ENCODE measurements at places on chromosomes 4 and X.

GRCh38 chr4:183599284-183599683, 59.7 kb downstream of the RWDD4 start:
- DNase-seq, result no peak

GRCh38 chrX:138345801-138346200, 365.7 kb downstream of the FGF13 start:
- no peak for DNase-seq

GRCh38 chrX:53882331-53882730, 161.9 kb downstream of the PHF8 start:
- DNase-seq, result no peak

DNA sequence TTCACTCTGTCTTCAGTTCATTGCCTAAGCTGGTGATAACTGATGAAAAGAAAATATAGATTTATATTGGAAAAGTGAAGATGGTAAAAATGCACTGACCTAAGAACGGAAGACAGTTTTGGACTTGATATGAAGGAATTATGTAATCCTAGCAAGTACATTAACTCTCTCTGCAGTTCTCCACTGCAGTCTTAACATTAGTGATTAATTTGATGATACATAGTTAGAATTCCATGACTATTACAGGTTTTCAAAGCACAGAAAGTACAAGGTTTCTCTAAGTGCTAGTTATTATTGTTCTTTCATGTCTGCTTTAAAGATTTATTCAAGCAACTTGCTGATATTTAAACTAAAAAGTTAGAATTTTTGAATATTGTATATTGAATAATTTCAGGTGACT, 1591.7 kb upstream of the ADGRL3 start:
- no peak for DNase-seq

GRCh38 chr4:17726911-17727310, 54.5 kb downstream of the FAM184B start:
- DNase-seq, result no peak

DNA sequence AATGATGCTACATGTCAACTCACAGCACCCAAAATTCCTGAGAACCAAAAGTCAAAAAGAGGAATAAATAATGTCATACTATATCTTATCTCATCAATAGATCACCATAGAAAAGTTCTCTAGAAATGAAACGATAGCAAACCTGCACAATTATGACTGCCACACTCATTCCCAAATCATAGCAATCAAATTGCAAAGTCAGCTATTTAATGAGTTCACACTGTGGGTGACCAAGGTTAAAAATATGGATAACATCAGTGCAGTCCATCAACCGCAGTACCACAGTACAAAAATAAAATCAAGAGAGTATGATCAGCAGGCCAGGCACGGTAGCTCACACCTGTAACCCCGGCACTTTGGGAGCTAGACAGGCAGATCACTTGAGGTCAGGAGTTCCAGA, 62.3 kb downstream of the ATRX start:
- no peak for DNase-seq

DNA sequence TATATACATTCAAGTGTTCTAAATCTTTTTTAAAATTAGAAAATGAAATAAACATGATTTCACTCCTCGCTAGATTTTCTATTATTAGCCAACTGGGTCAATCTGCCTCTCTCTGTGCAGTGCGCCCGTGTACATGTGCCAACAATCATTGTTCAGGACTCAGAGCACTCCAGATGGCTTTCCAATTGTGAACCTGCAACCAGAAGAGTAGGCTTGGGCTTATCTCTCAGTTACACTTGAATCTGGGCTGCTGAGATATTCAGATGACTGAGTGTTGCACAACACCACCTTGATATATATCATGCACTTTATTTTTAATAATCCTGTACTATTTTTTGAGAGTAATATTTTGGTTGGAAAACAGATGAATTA, 184.0 kb upstream of the FSTL5 start:
- DNase-seq, result no peak

DNA sequence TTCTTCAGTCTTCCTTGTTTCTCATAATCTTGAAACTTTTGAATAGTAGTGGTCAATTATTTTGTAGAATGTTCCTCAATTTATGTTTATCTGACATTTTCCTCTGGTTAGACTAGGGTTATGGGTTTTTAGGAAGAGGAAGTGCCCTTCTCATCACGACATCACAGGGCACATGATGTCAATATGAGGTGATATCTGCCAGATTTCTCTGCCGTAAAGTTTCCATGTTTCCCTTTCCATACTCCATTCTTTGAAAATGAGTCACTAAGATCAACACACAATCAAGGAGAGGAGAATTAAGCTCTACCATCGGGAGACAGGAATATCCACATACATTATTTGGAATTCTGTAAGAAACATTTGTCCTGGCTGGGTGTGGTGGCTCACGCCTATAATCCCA, 28.4 kb downstream of the RP2 start:
- DNase-seq, result no peak

- no peak for DNase-seq
These were observed 25.4 kb downstream of the CLCN5 start for GRCh38 chrX:49947781-49948180.

DNA sequence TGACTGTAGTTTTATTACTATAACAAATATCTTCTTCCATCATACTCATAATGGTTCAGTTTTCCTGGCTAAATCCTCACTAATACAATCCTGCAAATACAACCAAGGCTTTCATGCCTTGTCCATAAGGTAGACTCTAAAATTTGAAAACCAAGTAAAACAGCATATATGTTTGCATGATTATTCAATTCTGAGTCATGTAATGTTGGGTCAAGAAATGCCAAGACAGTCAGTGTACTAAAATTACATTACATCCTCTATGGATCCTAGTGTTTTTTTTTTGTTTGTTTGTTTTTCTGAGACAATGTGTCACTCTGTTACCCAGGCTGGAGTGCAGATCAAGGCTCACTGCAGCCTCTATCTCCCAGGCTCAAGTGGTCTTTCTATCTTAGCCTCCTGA, 38.6 kb upstream of the TEX13D start:
- DNase-seq, result no peak

- no peak for DNase-seq
These were observed 1.9 kb downstream of the ENPP6 start for GRCh38 chr4:184215709-184216328.

GRCh38 chr4:8192748-8193738, 6.0 kb upstream of the SH3TC1 start:
- no peak for DNase-seq

- DNase-seq, result no peak
These were observed 22.1 kb downstream of the GABRB1 start for GRCh38 chr4:47053485-47053884.

GRCh38 chr4:116520886-116521285, 564.5 kb downstream of the TRAM1L1 start:
- no peak for DNase-seq

- no peak for DNase-seq
These were observed 6.6 kb upstream of the ENOX2 start for GRCh38 chrX:130909469-130910136.

DNA sequence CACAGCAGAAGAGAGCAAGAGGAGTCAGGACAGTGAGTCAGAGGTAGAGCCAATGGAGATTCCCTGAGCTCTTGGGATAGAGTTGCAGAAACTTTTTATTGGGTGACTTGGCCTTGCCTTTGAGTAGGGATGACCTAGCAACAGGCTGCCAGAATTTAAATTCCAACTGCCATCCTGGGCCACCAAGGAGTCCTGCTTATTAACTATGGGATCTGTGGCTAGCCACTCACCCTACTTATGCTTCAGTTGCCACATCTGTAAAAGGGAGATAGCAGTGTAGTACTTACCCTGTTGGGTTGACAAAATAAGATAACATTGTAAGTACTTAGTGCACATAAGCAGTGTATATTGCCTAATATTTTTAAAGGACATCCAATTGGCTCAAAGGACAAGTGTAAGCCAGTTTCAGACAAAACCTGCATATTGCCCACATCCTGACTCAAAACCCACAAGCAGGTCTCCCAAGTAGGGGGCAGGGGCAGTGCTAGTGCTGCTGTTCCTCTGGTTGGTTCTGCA, 43.5 kb upstream of the TMEM164 start:
- DNase-seq, result no peak

GRCh38 chr4:96691521-96691920, 851.6 kb downstream of the PDHA2 start:
- no peak for DNase-seq

DNA sequence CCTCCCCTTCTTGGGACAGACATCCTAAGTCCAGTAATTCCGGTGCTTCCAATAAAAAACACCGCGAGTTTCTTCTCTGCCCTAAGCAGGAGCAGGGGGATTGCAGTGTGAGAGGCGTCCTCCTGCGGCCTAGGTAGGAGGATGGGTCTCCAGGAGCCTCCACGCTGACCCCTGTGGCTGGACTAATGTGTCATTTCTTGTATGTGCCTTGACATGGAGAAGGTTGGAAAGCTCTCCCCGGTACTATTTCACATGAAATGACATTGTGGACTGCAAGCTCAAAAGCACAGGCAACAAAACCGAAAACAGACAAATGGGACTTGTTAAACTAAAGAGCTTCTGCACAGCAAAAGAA, 66.6 kb upstream of the ENPP6 start:
- DNase-seq, result no peak

DNA sequence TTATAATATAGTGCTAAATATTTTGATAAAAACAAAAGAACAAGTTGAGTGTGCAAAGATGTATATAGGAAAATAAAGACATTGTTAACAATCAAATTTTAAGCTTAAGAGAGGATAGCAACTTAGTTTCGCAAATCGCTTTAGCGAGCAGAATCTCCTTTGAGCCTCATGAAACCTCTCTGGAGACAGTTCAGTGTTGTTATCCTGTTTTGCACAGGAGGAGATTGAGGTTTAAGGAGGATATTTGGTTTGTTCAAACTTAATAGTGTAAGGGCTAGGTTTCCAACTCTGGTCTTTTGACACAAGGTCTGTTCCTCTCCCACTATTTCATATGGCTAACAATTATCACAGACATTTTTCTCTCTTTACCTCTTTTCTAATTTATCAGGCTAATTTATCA, 1848.5 kb upstream of the TENM3 start:
- DNase-seq, result no peak

DNA sequence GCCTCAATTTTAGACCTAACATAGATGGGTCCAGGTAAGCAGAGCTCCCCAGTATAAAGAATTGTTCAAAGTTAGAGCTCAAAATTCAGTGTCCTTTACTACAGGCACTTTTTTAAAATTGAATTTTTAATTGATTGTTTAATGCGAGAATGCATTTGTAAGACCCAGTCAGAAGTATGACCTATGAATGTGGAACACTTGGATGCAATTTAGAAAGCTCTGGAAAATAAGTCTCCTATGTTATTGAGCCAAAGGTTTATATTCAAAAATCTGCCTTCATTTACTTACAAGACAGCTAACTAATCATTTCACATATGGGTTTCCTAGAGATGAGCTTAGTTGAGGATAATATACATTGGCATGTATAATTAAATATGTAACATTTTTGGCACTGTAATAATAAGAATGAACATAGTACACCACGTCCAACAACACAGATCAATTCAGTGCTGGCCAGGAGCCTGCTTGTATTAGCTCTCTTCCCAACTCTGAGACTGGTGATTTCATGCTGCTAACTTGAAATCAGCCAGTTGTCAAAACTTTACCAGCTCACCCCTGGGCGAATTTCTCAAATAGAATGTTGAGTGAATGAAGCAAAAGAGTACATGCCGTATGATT, 197.2 kb upstream of the NPY2R start:
- no peak for DNase-seq

- no peak for DNase-seq
These were observed 1.3 kb upstream of the ATP6AP1 start for GRCh38 chrX:154426916-154427770.

DNA sequence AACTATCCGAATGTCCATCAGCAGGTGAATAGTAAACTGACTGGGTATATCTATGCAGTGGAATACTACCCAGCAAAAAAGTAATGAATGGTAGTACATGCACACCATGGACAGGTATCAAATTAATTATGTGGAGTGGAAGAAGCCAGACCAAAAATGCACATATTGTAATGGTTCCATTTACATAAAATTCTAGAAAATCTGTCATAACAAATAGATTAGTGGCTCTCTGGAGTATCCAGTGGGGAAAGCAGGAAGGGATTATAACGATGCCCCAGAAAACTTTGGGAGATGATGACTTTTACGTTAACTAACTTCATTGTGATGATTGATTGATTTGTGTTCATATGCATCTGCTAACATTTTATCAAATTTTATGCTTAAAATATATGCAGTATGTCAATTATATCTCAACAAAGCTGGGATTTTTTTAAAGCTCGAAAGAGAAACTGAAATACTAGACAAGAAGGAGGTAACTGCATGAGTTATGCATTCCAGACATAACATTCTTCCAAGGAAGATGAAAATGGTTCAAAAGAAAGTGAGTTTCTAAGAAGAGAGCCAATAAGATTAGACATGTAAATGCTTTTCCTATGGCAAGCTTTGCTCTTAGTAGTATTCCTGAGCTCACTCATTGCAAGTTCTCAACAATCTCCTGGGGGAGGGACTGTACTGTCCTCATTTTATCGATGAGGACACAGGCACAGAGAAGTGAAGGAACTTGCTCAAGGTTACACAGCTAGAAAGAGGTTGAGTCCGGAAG, 58.6 kb upstream of the MSX1 start:
- DNase-seq, result no peak

DNA sequence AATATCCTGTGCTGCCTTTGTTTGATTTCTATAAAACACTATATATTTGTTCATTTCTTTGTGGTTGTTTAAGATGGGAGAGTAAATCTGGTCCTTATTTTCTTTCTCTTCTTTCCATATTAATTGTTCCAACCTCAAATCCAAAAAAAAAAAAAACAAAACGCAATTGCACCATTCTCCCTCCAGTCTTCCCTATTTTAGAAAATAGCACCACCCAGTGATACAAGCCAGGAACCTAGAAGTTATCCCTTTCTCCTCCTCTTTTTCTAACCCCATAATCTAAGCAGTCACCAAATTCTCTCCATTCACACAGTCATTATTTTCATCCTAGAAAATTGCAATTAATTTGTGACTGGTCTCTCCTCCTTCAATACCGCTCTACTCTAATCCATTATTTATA, 107.8 kb downstream of the GABRA3 start:
- no peak for DNase-seq

DNA sequence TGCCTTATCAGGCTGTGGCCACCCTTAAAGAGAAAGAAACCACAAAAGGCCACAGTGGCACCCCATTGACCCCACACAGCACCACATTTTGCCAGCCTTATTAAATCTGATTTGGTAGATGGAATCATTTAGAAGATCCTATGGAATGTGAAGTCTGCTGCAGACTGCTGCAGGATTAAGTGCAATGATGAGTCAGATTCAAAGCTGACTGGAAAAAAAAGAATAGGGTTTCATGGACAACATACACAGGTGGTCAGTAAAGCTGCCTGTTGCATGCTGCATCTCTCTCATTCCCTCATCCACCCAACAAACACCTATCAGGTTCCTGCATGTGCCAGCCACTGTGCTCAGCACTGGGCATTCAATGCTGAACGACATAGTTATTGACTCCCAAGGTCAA, 56.6 kb downstream of the CHST7 start:
- DNase-seq, result no peak

DNA sequence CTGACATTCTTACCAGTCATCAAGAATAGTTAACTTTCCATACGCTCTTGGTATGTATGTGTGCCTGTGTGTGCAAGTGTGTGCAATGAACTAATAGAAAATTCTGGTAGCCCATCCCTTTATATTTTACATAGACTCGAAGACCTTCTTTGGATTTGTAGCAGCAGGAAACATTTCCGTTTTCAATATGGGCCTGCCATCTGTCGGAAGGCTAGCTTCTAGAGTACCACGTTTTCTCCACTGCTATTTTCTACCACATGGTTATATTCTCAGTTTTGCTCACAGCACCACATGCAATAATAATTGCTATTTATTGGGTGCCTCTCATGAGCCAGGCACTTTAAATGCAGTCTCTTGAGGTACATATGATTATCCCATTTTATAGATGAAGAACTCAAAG, 47.9 kb upstream of the PTCHD1 start:
- no peak for DNase-seq

- no peak for DNase-seq
These were observed 24.4 kb downstream of the TSPAN5 start for GRCh38 chr4:98634061-98634460.

All from activated effector memory CD4-positive, alpha-beta T cell treated with Interleukin-2 at 50 U/mL for 16 hours (primary cell).